ENCODE measurements at places on chromosomes 7 and 10.

DNA sequence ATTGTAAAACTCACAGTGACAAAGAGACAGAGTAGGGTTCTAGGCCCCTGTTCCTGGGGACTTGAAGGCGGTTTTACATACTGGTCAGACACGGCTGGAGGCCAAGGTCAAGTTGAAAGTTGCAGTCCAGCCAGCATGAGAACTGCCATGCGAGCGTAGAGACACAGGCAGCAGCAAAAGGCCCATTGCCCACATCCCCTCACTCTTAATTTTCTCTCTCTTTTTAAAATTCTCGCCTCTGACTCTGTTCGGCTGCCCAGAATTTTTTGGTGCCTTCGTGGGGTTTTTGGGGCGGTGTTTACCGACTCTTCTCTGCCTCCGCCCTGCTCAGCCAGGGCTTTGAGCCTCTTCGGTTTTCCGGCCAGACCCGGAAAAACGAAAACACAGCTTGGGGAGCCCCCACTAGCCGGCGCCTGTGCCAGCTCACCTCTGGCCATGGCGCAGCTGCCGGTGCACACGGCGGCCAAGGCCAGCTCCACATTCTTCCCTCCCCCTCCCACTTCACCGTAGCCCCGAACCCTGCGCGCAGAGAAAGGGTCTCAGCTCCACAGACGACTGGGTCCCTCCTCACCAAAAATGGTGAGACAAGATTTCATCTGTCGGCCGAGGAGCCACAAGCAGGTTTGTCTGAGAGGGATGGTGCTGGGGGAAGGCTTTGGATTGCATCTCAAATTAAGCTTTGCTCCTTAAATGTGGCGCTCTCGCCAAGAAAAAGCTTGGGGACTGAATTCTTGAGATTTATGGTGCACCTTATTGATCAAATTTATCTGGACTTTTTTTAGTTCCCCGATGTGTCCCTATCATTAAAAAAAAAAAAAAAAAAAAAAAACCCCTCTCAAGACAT, 2.3 kb upstream of the HOXA13 start:
- DNase-seq = no peak

DNA sequence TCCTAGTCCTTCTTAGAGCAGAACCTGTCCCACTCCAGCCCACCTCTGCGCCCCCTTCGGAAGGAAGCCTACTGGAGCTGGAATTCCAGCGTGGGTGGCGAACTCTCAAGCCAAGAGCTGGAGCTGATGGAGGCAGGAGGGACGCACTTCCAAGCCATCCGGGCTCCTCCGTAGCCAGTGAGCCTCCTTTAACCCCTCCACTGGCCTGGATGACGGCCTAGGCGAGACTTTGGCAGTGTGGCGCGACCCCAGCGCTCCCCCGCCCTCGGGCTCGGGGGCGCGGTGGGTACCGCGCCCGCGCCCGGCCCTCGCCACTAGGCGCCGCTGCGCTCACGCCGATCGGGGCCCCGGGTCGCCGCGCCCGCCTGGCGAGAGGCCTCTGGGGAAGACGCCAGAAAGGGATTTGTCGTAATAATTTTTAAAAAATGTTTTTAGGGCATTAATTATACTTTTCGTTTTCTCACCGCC, 5.1 kb upstream of the EMX2 start:
- DNase-seq = no peak

GRCh38 chr10:92662848-92663247, 26.9 kb upstream of the HHEX start:
- no peak for DNase-seq

- DNase-seq = no peak
Measured at GRCh38 chr7:111730476-111731300, 168.4 kb upstream of the IMMP2L start.

GRCh38 chr7:139034336-139034735, 1.5 kb downstream of the ZC3HAV1L start:
- no peak for DNase-seq

- no peak for DNase-seq
Measured at GRCh38 chr10:88228130-88228529, 355.0 kb downstream of the RNLS start.

DNA sequence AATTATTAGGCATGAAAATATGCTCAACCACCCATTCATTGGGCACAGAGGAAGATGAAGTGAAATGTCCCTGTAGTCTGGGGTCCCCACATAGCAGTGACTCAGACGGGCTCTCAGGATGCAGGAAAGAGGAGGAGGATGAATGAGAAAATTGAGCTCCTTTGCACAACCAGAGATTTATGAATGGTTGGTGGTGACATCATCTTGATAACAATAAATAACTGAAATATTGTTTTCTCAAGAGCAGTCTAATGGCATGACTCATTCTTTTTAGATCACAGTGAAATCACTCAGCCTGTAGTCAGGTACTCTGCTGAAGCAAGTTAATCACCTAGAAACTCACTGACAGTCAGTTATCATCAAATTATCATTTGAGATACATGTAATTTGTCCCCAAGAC, 254.1 kb downstream of the RELN start:
- DNase-seq = no peak

DNA sequence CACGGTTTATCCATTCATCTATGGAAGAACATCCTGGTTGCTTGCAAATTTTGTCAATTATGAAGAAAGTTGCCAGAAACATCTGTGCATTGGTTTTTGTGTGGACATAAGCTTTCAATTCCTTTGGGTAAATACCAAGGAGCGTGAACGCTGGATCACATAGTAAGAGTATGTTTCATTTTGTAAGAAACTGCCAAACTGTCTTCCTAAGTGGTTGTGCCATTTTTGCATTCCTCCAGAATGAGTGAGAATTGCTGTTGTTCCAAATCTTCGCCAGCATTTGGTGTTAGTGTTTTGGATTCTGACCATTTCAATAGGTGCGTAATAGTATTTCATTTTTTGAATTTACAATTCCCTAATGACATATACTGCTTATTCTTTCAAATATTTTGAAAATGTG, 155.3 kb upstream of the FRMD4A start:
- no peak for DNase-seq

GRCh38 chr10:33145451-33146188, 187.6 kb upstream of the ITGB1 start:
- no peak for DNase-seq

GRCh38 chr7:45203936-45204445, 46.4 kb downstream of the RAMP3 start:
- no peak for DNase-seq

DNA sequence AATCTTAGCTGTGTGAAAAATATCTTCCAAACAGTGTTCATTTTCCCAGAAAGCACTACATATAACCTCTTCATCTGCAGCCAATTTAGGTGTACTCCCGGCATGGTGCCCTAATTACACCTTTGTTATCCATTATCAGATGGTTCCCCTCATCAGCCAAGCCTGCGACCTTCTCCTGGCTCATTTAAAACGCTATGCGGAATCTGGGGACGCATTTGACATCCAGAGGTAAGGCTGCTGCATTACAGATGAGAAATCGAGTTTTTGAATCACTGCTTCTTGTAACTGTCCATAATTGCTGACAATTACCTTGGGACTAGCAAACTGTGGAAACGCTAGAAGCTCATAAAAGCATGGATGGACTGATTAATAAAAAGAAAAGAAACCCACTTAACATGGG, 109.5 kb downstream of the PARP12 start:
- no peak for DNase-seq

- DNase-seq = no peak
Measured at GRCh38 chr7:95960706-95961244, 188.4 kb downstream of the DYNC1I1 start.

DNA sequence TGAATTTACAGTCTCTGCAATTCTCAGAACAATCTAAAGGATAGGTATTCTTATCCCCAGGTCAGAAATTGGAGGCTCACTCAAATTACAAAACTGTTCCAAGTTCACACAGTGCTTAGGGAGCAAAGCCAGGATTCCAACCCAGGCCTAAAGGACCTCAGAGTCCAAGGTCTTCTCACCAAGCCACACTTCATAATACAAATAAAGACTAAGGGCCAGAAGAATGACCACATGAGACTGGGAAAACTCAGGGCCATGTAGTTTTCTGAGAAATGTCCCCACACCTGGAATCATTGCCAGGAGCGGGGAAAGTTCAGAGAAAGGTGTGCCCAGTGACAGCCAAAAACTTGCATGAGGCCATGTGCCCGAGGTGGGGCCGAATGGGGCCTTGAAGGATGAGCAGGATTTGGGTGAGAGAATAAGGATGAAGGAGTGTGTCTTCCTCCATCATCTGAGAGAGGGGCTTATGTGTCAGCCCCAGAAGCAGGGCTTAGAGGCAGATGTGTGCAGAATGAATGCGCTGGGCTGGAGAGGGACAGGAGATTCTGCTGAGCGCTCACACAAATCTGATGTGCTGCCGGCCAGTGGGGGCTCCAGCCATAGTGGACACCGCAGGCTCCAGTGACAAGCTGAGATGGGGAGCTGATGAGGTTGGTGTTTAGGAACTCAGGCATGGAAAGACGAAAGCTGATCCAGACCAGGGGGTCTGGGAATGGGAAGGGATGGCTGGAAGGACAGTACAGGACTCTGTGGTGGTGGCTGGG, 35.9 kb downstream of the BLNK start:
- no peak for DNase-seq

GRCh38 chr10:30857803-30858202, 173.9 kb downstream of the ZNF438 start:
- no peak for DNase-seq

- peak; percentile 93 for DNase-seq
Measured at GRCh38 chr7:1412322-1413261, 46.7 kb downstream of the MICALL2 start.

All from activated T-cell treated with anti-CD3 and anti-CD28 coated beads for 48 hours (primary cell).